ENCODE measurements at places on chromosomes 1 and 21. TPM values are rescaled to one million over a fixed set of nuclear protein-coding genes. Genes with fewer than 3 reads are reported as not detected.

The GBP6 gene
- total RNA-seq = not detected

- no peak for DNase-seq
- no peaks in the 10 kb centered on the region for H3K27me3 ChIP-seq
- H3K4me3 ChIP-seq = no peak overlapping the region
- H3K36me3 ChIP-seq = no peaks in the 10 kb centered on the region
These were observed 5.5 kb downstream of the TNFRSF25 start for GRCh38 chr1:6460301-6461050.

GRCh38 chr1:243316366-243316989, 60.6 kb downstream of the SDCCAG8 start:
- H3K4me3 ChIP-seq = no peak overlapping the region
- H3K27ac ChIP-seq = no peak overlapping the region
- H3K36me3 ChIP-seq = peaks cover 5% of the 10 kb centered on the region
- no peaks in the 10 kb centered on the region for H3K27me3 ChIP-seq
- no peak for DNase-seq

- no peak overlapping the region for H3K27ac ChIP-seq
- no peak overlapping the region for H3K4me3 ChIP-seq
- no peak for DNase-seq
- no peaks in the 10 kb centered on the region for H3K36me3 ChIP-seq
These were observed 113.2 kb downstream of the TOMM20 start for GRCh38 chr1:235015291-235015985.

- no peaks in the 10 kb centered on the region for H3K27me3 ChIP-seq
- no peak for DNase-seq
- H3K27ac ChIP-seq = no peak overlapping the region
- H3K36me3 ChIP-seq = no peaks in the 10 kb centered on the region
These were observed 146.5 kb downstream of the PLA2G4A start for GRCh38 chr1:186975220-186975619.

DNA sequence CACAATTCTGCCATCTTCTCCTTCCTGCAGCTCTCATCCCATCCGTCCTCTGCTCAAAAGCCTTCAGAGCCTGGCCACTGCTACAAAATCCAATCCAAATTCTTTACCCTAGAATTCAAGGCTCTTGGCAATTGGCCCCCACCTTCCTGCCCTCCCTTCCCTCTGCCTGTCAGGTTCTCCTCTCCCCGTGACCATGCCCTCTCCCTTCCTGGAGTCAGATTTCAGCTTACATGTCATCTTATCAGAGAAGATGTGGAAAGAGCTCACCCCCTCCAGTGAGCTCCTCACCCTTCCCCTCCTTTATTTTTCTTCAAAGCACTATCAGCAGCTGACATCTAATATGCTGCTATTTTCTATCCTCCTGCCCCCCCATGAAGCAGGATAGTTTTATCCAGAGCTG, 86.9 kb downstream of the GRIK3 start:
- peaks cover 8% of the 10 kb centered on the region for H3K4me1 ChIP-seq
- H3K27ac ChIP-seq = no peak overlapping the region
- DNase-seq = no peak

DNA sequence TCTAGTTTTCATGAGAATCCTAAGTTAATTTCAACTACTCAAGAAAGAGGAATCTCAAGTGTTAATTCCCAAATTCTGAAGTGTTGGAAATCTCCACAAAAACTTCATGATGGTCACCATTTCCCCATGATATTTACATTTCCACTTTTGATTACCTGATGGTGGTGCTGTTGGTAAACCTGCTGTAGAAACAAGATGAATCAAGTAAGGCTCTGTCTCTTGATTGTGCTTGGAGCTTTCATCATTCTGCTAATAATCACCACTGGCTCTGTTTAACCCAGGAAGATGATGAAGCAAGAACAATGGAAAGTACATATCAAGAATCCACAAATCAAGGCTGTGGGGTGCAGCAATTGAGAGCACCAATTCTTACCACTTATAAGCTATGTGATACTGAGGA, 77.8 kb downstream of the C4BPA start:
- H3K4me3 ChIP-seq = no peak overlapping the region
- H3K4me1 ChIP-seq = no peaks in the 10 kb centered on the region
- H3K27me3 ChIP-seq = no peaks in the 10 kb centered on the region
- no peak for DNase-seq

DNA sequence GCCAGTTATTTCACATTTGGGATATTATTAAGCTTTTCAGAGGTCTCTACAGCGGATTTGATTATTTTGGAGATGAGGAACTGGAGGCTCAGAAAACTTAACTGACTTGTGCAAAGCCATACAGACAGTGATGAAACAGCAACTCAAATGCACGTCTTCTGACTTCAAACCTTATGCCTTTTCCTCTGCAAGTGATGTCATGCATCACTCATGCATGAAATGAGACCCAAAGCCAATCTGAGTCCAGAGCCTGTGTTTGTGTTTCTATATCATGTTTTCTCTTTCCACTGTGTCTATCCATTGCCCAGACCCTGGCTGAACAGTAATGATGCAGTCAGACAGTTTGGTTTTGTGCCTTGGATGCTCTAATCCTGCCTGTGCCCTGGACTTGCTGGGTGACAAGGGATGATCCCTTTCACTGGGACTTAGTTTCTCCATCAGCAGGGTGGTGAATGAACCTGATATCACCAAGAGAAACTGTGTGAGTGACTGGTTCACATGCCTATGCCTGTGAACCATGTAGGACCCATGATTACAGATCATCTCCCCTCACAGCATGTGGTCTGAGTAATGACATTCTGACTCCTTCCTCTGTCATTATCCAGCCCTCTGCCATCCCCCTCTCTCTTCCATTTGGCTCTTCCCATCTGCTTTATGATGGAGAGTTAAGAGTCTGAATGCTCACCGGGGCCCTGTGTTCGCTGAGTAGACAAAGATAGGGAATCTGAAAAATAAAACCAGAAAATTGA, 33.4 kb downstream of the SLAMF6 start:
- H3K4me3 ChIP-seq = no peak overlapping the region
- H3K27me3 ChIP-seq = peaks cover 5% of the 10 kb centered on the region
- no peak for DNase-seq
- H3K4me1 ChIP-seq = no peaks in the 10 kb centered on the region
- H3K27ac ChIP-seq = no peak overlapping the region

GRCh38 chr1:54887665-54888071, 673 bp upstream of the DHCR24 start:
- H3K4me1 ChIP-seq = peaks cover 9% of the 10 kb centered on the region
- peaks cover 6% of the 10 kb centered on the region for H3K36me3 ChIP-seq
- no peak for DNase-seq
- no peaks in the 10 kb centered on the region for H3K27me3 ChIP-seq

The SLAMF9 gene
- not detected for total RNA-seq

The SEC16B gene
- total RNA-seq = 0.35 TPM

GRCh38 chr1:209746451-209747165, 9.2 kb upstream of the TRAF3IP3 start:
- peaks cover 28% of the 10 kb centered on the region for H3K4me1 ChIP-seq
- no peaks in the 10 kb centered on the region for H3K27me3 ChIP-seq
- no peaks in the 10 kb centered on the region for H3K36me3 ChIP-seq
- no peak overlapping the region for H3K4me3 ChIP-seq
- peak; percentile 9 for DNase-seq

GRCh38 chr1:207988326-207989165, 77.6 kb upstream of the CD34 start:
- H3K27me3 ChIP-seq = peaks cover 3% of the 10 kb centered on the region
- DNase-seq = no peak
- H3K36me3 ChIP-seq = no peaks in the 10 kb centered on the region

The DNASE2B gene
- not detected for total RNA-seq

DNA sequence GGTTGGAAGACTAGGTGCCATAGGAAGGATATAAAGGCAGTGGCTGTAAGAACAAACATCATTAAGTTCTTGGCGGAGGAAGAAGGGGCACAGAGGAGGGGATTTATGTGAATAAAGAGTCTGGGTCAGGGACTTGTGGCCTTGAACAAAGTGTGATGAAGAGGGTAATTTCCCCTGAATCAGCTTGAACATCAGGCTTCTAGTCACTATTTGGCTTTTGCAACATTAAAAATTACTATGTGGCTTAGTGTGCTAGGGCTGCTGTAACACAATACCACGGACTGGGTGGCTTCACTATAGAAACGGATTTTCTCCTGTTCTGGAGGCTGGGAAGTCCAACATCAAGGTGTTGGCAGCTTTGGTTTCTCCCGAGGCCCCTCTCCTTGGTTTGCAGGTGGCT, 70.5 kb upstream of the CNIH3 start:
- no peaks in the 10 kb centered on the region for H3K36me3 ChIP-seq
- H3K4me3 ChIP-seq = no peak overlapping the region
- no peak overlapping the region for H3K27ac ChIP-seq
- H3K27me3 ChIP-seq = no peaks in the 10 kb centered on the region

DNA sequence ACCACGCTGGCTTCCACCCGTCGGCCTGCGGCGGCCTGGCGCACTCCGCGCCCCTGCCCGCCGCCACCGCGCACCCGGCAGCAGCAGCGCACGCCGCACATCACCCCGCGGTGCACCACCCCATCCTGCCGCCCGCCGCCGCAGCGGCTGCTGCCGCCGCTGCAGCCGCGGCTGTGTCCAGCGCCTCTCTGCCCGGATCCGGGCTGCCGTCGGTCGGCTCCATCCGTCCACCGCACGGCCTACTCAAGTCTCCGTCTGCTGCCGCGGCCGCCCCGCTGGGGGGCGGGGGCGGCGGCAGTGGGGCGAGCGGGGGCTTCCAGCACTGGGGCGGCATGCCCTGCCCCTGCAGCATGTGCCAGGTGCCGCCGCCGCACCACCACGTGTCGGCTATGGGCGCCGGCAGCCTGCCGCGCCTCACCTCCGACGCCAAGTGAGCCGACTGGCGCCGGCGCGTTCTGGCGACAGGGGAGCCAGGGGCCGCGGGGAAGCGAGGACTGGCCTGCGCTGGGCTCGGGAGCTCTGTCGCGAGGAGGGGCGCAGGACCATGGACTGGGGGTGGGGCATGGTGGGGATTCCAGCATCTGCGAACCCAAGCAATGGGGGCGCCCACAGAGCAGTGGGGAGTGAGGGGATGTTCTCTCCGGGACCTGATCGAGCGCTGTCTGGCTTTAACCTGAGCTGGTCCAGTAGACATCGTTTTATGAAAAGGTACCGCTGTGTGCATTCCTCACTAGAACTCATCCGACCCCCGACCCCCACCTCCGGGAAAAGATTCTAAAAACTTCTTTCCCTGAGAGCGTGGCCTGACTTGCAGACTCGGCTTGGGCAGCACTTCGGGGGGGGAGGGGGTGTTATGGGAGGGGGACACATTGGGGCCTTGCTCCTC, 1.9 kb downstream of the OLIG2 start:
- H3K27me3 ChIP-seq = peaks cover 100% of the 10 kb centered on the region
- DNase-seq = no peak
- H3K36me3 ChIP-seq = no peaks in the 10 kb centered on the region
- peaks cover 5% of the 10 kb centered on the region for H3K4me1 ChIP-seq

DNA sequence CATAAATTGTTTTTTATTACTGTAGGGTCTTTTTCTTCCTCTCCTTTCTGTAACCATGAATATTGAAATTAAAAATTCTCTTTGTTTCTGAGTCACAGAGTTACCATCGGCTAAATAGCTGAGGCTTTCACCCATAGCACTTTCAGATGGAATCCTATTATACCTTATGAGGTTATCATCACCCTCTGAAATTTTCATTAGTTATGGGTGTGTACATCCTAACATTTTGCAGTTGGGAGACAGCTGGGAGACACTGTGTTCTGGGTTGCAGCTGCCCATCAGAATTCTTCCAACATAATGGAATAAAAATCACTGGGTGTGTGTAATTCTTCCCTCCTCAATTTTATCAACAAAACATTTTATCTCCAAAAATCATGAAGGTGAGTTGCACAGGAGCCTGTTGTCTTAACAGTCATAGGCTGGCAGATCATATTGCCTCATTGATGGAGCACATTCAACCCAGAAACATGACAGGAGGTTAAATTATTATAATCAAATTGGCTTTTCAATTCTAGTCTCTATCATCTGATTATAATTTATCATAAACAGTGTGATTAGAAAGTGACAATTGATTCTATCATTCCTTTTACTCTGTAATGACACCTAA, 17.4 kb downstream of the CYYR1 start:
- no peak overlapping the region for H3K27ac ChIP-seq
- no peak overlapping the region for H3K4me3 ChIP-seq
- DNase-seq = no peak
- H3K36me3 ChIP-seq = no peaks in the 10 kb centered on the region
- H3K27me3 ChIP-seq = no peaks in the 10 kb centered on the region

The CFHR1 gene
- 0.25 TPM for total RNA-seq

DNA sequence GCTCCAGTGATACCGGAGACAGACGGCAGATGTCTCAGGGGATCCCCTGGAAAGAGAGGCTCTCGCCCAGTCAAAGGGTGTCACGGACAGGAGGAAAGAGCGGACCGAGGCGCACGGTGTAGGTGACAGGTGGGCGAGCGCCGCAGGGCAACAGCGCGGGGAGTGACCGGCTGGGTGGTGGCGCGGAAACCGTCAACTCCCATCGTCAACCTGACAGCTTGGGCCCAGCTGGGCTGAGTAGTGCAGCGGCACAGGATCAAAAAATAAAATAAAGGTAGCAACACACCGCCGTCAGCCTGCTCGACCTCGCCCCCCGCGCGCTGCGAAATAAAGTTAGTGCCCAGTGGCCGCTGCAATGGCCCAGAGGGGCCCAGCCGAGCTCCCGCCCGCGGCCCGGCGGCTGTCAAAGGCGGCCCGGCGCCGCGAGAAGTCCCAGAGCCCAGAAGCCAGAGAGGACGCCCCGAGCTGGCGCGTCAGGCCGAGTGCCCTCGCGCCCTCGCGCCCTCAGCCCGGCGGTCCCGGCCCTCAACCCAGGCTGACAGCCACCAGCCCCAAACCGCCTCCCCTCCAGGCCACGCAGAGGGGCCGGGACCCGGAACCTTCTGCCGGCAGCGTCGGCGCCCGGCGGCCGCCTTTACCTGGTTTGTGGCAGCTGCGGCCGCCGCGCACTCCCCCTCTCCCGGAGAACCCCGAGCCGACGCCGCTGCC, at the start of gene LYST:
Gene LYST (minus strand): TSS at position 702 of the 708 bp plus-strand sequence. CDS start 36,489 bp downstream, outside the sequence.
- peak within 1 kb of the TSS; percentile 64 for H3K4me3 ChIP-seq
- H3K4me1 ChIP-seq = no peaks in the 10 kb centered on the region
- H3K36me3 ChIP-seq = no peaks in the 10 kb centered on the region
- peaks cover 5% of the 10 kb centered on the region for H3K27me3 ChIP-seq

DNA sequence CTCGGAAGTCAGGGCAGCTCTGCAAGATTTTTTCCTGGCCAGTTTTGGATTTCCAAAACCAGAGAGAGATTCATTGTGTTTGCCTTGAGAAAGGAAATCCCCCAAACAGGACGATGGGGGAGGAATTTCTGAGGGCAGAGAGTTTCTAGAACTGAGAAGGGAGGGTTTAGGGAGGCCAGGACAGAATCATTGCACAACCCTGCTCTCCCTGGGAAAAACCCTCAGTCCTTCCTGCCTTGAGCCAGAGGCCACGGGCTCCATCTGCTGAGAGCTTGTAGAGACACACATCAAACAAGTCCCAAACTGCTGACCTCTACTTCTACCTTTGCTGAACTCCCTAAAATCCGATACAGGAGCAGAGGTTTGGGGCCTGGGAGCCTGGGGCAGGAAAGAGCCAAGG, 99.7 kb downstream of the NMNAT2 start:
- no peaks in the 10 kb centered on the region for H3K4me1 ChIP-seq
- no peaks in the 10 kb centered on the region for H3K36me3 ChIP-seq
- DNase-seq = peak; percentile 97
- no peak overlapping the region for H3K27ac ChIP-seq
- no peak overlapping the region for H3K4me3 ChIP-seq

Data from cardiac muscle cell (in vitro differentiated cells and primary cell).